ENCODE measurements at places on chromosomes 4 and X.

- DNase-seq = no peak
These were observed 346.7 kb downstream of the PDHA2 start for GRCh38 chr4:96186593-96186992.

DNA sequence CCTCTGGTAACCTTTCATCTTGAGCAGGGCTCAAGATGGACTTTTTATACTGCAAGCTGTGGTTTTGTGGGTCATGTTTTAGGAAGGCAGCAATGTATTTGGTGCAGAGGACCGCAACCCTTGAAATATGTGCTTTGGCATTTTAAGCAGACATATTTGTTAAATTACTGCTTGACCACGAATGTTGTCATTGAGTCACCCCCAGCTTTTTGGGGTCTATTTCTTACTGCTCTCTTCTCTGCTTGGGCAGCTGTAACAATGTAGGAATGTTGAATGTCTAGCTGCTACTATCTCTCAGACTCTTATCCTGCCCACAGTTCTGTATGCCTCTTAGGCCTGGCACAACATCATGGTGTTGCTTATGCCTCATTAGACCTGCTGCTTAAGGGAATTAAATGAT lies 6.0 kb downstream of the RBPJ start:
- no peak for DNase-seq

DNA sequence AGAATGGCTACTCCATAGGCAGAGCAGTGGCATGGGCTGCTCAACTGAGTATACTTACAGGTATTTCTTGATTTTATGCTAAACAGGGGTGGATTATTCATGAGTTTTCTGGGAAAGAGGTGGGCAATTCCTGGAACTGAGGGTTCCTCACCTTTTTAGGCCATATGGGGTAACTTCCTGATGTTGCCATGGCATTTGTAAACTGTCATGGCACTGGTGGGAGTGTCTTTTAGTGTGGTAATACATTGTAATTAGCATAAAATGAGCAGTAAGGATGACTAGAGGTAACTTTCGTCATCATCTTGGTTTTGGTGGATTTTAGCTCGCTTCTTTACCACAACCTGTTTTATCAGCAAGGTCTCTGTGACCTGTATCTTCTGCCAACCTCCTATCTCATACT lies 48.2 kb upstream of the HPSE start:
- no peak for DNase-seq

DNA sequence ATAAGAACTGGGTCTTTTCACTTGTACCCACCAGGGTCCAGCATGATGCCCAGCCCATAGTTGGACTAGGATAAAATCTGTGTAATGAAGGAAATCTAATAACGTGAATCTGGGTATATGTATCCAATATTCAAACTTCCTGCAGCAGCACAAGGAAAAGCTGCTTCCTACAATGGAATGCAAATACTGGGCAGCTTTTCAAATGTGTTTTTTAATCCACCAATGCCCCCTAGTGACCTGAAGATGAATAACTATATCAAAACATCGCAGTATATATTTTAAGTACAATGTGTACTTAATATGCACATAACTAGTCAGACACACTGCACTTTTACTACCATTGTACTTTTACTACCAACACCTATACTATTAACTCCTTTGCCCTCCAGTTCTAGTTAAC lies 5.3 kb downstream of the APOO start:
- DNase-seq = no peak

GRCh38 chr4:154781983-154782293 lies 866 bp downstream of the RBM46 start:
- DNase-seq = no peak
